IPS DF 6.9 (cell line): ENCODE measurements at places on chromosomes 2 and 18.

DNA sequence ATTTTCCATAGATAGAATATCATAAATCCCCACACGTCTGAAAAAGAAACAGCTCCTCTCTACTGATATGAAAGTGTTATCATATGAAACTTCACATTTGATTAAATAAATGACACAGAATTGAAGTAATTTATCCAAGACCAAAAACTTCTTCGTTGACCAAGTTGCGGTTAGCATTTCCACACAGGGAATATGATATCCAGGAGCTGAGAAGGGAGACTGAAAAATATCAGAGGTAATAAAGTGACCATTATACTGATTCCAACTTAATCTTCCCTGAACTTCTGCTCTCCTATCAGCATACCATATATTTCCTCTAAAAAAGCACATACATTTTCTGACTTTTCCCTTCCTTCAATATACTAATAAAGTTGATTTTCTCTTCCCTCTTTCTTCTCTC lies 356.2 kb upstream of the CHST9 start:
- DNase-seq: no peak

DNA sequence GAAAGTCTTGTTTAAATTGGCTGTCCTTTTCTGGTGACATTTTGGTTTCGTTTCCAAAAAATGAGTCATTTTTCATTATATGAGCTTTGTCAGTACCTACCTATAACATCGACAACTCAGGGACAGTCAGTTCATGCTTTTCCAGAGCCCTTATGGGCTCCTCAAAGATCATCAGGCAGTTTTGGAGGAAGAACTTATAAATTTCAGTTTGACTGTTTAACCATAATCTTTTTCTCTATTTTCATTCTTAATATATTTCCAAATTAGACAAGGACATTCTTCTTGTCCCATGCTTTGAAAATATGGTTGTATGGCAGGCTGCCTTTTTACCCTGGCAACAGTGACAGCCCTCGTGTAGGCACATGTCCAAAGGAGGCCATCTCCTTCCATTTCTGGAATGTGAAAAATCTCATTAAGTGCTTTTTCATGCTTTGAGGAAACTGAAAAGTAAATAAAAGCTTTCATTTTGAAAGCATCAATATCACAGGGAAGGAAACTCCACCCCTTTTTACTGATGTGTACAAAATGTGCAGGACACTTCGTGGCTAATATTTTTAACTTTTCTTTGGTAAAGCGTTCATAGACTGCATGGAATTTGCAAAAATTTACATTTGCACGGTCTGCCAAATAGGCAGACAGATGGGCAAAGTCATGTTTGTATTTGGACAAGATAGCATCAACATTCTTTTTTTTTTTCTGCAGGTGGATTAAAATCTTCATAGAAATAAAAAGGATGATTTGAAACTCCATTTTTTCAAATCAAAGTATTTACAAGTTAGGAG lies 7.2 kb upstream of the PROC start:
- DNase-seq: no peak

DNA sequence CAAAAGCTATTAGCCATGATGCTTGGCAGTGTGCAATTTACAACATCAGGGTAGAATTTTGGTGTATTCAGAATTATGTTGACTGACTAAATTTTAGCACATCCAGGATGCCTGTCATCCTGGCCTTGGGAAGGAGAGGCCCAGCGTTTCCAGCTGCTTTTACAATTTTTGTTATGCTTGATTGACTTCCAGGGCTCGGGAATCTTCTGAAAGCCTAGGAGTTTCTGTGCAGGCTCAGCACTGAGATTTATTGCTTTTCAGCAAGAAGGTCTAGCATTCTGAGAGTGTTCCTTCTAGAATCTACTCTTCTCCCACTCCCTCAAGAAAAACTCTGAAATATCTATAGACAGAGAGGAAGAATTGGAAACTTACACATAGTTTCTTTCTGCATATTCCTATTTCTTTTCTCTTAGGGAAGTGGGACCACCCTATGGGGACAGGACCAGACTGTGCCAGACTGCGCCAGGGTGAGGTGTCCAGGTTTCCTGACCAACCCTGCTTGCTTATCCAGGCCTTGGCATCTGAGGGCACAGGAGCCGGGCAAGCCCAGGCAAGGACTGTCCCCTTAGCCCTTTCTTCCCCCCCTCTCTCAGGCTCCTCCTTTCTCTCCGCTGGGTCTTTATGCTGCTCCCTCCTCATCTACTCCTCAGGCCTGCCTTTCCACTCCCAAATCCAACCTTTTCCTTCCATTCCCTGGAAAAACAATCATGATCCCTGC lies 26.9 kb downstream of the MAIP1 start:
- DNase-seq: no peak

DNA sequence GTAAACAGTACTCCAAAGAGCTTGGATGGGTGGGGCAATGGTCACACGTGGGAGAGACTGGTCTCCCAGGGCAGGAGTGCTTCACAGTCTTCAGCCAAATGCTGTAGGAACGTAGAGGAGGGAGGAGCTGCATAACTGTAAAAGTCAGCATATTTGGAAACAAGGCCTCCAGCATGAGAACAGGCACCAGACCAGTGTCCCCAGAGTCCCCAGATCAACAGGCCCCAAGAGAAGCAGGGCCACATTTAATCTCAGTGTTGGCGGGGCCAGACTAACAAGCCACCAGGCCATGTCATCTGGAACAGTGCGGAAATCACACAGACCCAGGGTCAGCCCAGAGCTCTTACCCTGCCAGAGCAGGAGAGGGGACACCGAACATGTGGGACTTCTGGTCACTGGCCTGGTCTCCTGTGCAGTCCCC lies 63.2 kb downstream of the ADCY3 start:
- no peak for DNase-seq

- DNase-seq: no peak
Observed at GRCh38 chr2:97950329-97951154, 45.2 kb downstream of the TMEM131 start.

GRCh38 chr18:22564036-22564435 lies 146.3 kb upstream of the CTAGE1 start:
- no peak for DNase-seq

GRCh38 chr2:207214446-207214845 lies 48.7 kb upstream of the KLF7 start:
- DNase-seq: no peak

DNA sequence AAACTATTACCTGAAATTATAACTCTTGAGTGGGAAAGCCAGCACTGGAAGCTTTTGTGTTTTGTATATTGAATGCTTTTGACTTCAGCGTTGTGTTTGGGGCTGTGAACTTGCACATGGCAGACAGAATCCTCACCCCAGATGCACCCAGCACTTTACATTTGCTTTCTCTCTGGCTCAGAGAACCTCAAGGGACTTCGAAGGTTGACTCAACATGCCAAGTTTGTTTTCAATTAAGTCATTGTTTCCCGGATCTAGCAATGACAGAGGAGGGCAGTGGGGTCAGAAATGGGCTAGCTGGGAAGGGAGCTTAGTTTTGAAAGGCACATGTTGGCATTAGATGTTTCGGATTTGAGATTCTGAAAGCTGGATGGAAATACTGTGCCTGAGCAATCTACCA lies 22.4 kb downstream of the TET3 start:
- no peak for DNase-seq

GRCh38 chr2:127408807-127409099 lies 9.5 kb upstream of the PROC start:
- no peak for DNase-seq

- DNase-seq: no peak
Observed at GRCh38 chr18:55875371-55875901, 287.4 kb upstream of the TCF4 start.

DNA sequence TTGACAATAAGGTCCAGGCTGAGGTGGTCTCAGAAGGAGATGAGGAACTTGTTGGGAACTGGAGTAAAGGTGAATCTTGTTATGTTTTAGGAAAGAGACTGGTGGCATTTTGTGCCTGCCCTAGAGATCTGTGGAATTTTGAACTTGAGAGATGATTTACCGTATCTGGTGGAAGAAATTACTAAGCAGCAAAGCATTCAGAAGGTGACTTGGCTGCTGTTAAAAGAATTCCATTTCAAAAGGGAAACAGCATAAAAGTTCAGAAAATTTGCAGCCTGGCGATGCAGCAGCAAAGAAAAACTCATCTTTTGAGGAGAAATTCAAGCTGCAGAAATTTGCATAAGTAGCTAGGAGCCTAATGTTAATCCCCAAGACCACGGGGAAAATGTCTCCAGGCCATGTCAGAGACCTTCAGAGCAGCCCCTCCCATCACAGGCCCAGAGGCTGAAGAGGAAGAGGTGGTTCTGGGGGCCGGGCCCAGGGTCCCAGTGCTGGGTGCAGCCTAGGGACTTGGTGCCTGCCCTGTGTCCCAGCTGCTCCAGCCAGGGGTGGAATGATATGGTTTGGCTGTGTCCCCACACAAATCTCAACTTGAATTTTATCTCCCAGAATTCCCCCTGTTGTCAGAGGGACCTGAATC lies 73.5 kb downstream of the FIGN start:
- DNase-seq: no peak

DNA sequence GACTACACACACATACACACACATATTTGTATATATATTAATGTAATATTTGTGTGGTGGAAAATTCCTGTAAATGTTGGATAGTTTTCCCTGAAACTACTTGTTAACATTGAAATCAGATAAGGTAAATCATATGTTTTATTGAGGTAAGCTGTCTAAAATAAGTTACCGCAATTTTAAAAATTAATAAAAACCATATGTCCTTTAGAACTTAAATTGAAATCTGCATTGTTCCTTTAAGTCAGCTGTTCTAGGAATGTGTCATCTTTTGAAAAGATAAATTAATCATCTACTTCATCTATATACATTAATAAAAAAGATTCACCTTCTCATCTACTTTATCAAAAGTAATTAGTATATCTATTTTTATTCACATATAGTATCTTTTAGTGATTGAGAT lies 102.0 kb downstream of the CSRNP3 start:
- DNase-seq: no peak

GRCh38 chr2:61042807-61043206 lies 22.9 kb upstream of the SANBR start:
- DNase-seq: no peak

DNA sequence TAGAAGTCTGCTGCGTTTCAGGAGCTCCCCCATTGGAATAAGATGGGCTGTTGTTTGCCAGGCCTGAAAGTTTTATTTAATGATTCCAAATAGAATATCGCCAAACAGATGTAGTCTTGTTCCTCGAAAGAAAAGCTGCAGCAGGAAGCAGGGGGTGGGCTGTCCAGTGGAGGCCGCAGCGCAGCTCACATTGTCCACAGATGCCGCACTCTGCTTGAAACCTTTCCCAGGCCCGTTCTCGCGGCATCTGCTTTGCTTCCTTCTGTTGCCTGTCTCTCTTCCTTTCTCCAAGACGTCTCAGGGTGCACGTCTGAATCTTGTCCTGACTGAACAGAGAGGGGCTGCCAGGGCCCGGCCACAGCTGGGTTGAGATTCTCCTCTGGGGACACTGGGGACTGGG lies 12.4 kb upstream of the IGFBP2 start:
- DNase-seq: no peak

DNA sequence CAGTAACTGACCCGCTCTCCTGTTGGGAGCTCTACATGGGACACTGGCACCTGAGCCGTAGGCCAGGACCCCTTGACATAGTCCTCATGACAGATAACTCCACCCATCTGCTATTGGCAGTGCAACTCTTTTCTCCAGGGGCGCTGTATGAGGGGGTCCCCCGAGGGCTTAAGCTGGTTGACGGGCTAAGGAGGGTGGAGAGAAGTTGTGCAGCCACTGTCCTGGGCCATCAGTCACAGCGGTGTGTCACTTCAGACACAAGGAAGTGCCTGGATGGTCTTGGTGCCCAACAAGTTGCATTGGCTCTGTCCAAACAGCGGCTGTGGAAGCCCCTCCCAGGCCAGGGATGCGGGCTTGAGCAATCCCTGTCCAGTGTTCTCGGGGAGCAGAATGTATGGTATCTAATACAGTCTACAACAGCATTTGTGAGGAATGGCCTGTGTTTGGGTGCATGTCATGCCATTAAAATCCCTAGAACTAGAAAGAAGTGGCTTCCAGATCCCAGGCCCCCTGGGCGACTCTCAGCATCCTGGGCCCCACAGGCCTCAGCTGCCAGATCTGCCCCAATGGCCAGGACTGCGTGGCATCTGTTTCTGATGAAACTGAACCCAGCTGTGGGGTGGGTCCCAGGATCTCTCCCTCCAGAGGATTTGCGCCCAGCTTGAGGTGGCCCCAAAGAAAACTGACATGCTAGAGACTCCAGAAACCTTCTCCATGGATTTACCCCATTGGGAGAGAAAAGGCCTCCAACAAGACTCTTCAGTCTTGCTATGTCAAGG lies 23.3 kb downstream of the TTC32 start:
- DNase-seq: no peak

GRCh38 chr2:5982903-5983265 lies 290.7 kb downstream of the SOX11 start:
- DNase-seq: no peak

DNA sequence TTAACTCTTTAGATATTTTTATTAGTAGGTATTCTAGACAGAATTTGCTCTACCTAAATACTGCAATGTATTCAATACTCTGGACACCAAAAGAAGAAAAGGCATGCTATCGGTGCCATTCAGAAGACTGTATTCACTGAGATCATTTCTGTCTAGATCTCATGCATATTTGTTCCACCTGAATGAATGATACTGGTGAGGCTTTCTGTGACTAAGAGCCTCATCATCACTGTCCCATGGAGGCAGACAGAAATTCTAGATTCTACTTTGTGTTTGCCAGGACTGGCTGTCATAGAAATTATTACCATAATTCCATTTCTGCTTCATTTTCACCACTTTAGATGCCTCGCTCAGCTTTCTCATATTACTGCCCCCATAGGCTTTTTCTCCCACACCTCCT lies 340.7 kb downstream of the MBD2 start:
- no peak for DNase-seq

- no peak for DNase-seq
Observed at GRCh38 chr2:121231385-121232000, 53.5 kb downstream of the TFCP2L1 start.
